ENCODE measurements at places on chromosomes 2 and 18. TPM values are rescaled to one million over a fixed set of nuclear protein-coding genes. Genes with fewer than 3 reads are reported as not detected.

SPP2 gene
- total RNA-seq: not detected

PPP3R1 gene
- total RNA-seq: 40.0 TPM

SULT6B1 gene
- not detected for total RNA-seq

OTOS gene
- not detected for total RNA-seq

RPRM gene
- not detected for total RNA-seq

EPC2 gene
- 28.6 TPM for total RNA-seq

ZNF892 gene
- total RNA-seq: 8.2 TPM

KCNF1 gene
- total RNA-seq: not detected

ST8SIA5 gene
- 0.43 TPM for total RNA-seq

HRH4 gene
- total RNA-seq: 0.11 TPM

PLEKHA3 gene
- total RNA-seq: 8.0 TPM

KCNG2 gene
- not detected for total RNA-seq

KIAA2012 gene
- total RNA-seq: under 0.01 TPM

PTH2R gene
- 0.11 TPM for total RNA-seq

COL4A3 gene
- total RNA-seq: not detected

RNF125 gene
- total RNA-seq: 0.76 TPM

FABP1 gene
- not detected for total RNA-seq

DPP4 gene
- 81.0 TPM for total RNA-seq

GAL3ST2 gene
- 0.26 TPM for total RNA-seq

TTN gene
- total RNA-seq: 0.13 TPM

RTP5 gene
- total RNA-seq: not detected

SLC23A3 gene
- 2.2 TPM for total RNA-seq

RALB gene
- 61.8 TPM for total RNA-seq

RND3 gene
- 497 TPM for total RNA-seq

DNAJC10 gene
- total RNA-seq: 213 TPM

BARD1 gene
- 28.6 TPM for total RNA-seq

PNO1 gene
- 11.6 TPM for total RNA-seq

COL3A1 gene
- 2,175 TPM for total RNA-seq

FSIP2 gene
- 0.78 TPM for total RNA-seq

CFAP65 gene
- total RNA-seq: 0.22 TPM

TUBB8B gene
- not detected for total RNA-seq

TNFAIP6 gene
- total RNA-seq: 572 TPM

DAW1 gene
- total RNA-seq: 0.13 TPM

PLEK gene
- total RNA-seq: 0.32 TPM

DSC2 gene
- 0.97 TPM for total RNA-seq

TFPI gene
- 126 TPM for total RNA-seq

SALL3 gene
- total RNA-seq: not detected

ELP2 gene
- 129 TPM for total RNA-seq

HAT1 gene
- total RNA-seq: 47.1 TPM

GRHL1 gene
- 0.78 TPM for total RNA-seq

OR6B2 gene
- total RNA-seq: not detected

WNT6 gene
- not detected for total RNA-seq

INPP5D gene
- total RNA-seq: 0.22 TPM

AGXT gene
- total RNA-seq: not detected

UNC50 gene
- total RNA-seq: 51.4 TPM

ZSCAN30 gene
- 29.9 TPM for total RNA-seq

UGT1A9 gene
- not detected for total RNA-seq

STARD6 gene
- 1.2 TPM for total RNA-seq

DSC1 gene
- not detected for total RNA-seq

ERMN gene
- not detected for total RNA-seq

DNAH7 gene
- 2.7 TPM for total RNA-seq

TUBA3D gene
- total RNA-seq: not detected
